CD4-positive, alpha-beta T cell (primary cell): ENCODE measurements at places on chromosomes 4 and X. TPM values are rescaled to one million over a fixed set of nuclear protein-coding genes. Genes with fewer than 3 reads are reported as not detected.

The ENOPH1 gene
- total RNA-seq: 19.4 TPM

The STPG2 gene
- total RNA-seq: 0.28 TPM

The PRSS12 gene
- not detected for total RNA-seq

The RHOH gene
- 317 TPM for total RNA-seq

The SASH3 gene
- 69.0 TPM for total RNA-seq

GRCh38 chr4:4791299-4792111, 68.0 kb upstream of the MSX1 start:
- no peak for DNase-seq

DNA sequence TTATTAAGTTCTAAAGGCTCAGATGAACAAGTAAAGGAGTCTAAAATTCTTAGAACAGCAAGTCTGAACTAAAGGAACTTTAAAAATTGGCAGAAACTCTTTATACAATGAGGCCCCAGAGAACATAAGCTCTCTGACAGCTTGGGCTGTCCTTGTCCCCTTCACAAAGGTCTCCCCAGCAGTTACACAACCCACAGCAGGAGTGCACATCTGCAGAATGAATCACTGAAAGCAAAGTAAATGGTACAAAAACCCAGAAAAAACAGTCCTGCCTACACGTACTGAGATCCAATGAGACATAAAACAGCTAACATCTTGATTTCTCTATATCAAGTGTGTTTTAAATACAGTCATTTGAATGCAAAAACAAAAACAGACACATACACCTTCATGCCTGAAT, 18.7 kb downstream of the RBBP7 start:
- no peak for DNase-seq

DNA sequence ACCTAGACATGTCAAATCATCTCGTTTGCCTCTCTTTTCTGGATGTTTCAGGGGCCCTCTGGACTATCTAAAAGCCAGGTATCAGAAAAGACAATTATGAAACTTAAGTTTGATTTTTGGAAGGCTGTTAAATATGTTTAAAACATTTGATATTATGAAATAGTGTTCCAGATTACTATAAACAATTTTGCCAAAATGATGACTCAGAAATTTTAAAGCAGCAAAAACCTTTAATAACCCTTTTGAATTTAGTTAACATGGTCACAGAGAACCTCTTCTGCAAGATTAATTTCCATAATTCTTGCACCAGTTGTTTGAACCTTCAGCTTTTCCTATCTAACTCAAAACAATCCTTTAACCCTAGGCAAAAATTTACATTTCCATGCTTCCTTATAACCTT, 18.8 kb upstream of the FAM47E start:
- no peak for DNase-seq

DNA sequence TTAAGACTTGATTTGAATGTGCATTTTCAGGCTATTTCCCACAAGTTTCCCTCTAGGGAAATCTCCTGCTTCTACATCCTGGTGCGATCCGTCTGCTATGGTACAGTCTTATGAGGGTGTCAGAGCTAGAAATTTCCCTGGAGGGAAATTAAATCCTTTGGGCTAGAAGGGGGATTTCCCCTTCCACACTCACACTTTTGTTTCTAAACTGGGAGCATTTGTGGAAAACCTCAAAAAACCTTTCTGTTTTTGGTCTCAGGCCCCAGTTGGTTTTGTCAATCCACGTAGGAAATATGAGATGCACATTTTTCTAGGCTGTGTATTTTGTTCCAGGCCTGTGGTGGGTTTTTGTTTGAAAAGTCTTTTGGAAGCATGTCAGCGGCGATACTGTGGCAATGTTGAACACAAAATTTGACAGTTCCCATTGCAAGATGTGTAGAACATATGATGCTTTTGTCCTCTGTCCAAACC, 17.8 kb downstream of the HMGB3 start:
- DNase-seq: no peak

GRCh38 chr4:38917481-38918025, 49.9 kb downstream of the FAM114A1 start:
- DNase-seq: no peak

GRCh38 chr4:6047130-6047673, 29.0 kb upstream of the C4orf50 start:
- no peak for DNase-seq

GRCh38 chr4:44149282-44149681, 299.3 kb downstream of the KCTD8 start:
- no peak for DNase-seq

DNA sequence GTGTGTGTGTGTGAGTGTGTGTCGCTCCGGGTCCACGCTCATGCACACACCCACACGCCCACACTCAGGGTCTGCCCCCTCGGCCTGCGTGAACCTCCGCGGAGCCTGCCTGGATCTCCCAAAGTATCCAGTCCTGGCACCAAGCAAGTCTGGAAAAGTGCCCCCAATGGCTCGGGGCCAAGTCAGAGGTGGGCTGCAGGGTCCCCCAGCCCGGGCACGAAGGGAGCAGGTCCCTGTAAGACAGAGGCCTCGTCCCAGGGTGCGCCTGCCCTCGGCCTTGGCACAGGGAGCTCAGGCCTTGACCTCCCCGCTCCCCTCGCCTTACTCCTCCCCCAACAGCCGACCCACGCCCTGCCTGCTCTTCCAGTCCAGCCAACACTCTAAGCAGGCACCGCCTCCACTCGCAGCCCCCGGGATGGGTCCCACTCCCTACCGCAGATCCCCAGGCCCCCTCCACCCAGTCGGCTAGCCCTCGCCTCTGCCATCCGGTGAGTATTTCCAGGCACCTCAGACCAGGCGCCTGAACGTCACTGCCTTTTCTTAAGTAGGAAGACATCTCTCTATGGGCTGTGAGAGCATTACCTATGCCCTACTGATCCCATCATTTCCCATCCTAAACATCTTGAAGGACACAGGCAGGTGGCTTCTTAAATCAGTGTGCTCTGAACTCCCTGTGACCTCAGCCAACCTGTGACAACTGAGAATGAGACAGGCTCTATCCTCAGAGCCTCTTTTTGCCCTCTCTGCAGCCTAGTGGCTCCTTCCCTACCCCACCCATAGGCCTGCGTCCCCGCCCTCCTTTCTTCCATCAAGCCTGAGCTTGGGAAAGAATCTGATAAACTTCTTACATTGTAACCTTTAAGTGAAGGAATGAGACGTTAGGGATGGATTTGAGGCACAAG, 704 bp downstream of the FAM114A1 start:
- DNase-seq: no peak

- DNase-seq: no peak
Measured at GRCh38 chr4:9952415-9952950, 68.8 kb downstream of the SLC2A9 start.
